Stimulated activated CD8-positive, alpha-beta memory T cell treated with anti-CD3 and anti-CD28 coated beads, Interleukin-15, amount 100 ng/mL, for 48 hours (primary cell): ENCODE measurements at places on chromosomes 16 and 17.
A peak's percentile ranks its signal among the peaks of the same experiment; 100 is the strongest.

GRCh38 chr17:7715936-7716886 lies 1.3 kb upstream of the DNAH2 start:
- no peak for DNase-seq

DNA sequence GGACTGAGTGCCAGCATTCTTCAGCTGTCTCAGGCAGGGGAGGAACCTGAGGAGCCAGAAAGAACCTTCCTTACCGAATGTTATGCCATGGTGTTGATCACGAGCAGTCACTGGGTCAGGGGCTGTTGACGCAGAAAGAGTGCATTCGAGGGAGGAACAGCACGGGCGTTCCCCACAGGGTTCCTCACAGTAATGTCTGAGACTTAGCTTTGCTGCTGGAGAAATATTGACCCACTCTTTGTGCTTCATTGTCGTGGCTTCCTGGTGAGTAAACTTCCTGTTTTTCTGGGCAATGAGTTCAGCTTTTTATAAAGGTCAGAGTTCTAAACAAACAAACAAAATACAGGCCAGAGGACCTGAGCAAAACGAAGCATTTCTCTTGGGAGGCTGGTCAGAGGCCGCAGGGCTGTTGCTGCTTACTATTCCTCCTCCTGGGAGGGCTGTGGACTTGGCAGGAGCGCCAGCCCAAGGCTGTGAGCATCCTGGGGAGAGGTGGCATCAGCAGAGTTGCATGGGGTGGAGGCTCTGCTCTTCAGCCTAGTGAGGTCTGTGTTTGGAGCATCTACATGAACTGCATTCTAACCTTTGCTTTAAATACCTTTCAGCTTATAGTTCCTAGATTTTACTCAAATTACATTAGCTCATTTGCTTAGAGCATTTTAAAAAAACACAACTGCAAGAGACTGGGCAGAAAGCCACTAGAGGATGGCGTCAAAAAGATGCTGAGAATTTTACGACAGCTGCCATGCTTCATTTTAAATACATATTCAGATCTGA lies 143.1 kb upstream of the CACNG5 start:
- DNase-seq, result no peak

- DNase-seq, result no peak
Observed at GRCh38 chr16:6863135-6863534, 469.5 kb upstream of the RBFOX1 start.

- DNase-seq, result no peak
Observed at GRCh38 chr17:63247706-63248105, 198.4 kb downstream of the CYB561 start.

DNA sequence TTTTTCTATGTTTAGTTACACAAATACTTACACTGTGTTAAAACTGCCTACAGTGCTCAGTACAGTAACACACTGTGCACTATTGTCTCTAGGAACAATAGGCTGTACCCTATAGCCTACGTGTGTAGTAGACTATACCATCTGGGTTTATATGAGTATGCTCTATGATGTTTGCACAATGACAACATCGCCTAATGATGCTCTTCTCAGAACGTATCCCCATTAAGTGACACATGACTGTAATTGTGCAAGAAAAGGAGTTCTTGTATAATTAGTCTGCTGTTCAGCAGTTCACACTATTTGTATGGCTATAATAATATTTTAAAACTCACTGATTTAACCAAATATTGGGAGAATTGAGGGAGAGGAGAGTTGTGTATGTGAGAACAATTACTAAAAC lies 173.7 kb downstream of the TRIM37 start:
- no peak for DNase-seq

GRCh38 chr17:51056813-51057510 lies 63.7 kb downstream of the SPAG9 start:
- DNase-seq, result no peak

DNA sequence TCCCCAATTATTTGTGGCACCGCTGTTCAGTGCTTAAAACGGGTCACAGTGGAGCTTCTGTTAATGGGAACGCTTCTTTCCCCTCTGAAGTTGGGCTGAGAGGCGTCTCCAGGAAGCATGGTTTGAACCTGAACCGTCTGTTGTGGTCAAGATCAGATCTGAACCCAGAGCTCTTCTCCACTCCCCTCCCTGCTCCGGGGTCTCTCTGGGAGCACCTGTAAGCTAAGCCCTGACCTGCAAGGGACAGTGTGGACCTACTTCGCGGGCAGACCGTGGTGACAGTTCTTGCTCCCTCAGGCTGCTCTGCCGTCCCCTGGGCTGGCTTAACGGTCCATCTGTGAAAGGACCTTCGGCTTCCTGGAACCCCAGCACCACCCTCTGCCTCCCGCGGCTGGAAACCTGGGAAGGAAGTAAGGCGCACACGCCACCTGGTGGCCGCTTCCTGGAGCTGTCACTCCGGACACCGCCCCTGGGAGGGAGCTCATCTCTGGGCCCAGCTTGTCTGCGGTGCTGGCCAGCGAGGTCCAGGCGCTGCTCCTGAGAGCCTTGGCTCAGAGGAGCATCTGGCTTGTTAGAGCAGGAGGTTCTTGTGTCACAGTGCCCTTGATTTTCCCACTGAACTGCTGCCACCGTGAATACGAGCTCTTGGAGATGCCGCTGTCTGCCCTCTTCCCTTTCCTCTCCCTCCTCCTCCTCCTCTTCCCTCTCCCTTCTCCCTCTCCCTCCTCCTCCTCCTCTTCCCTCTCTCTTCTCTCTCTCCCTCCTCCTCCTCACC lies 518.5 kb upstream of the EEF2KMT start:
- peak; percentile 2 for DNase-seq
